ENCODE measurements at places on chromosomes 12 and 14.
A peak's percentile ranks its signal among the peaks of the same experiment; 100 is the strongest.

DNA sequence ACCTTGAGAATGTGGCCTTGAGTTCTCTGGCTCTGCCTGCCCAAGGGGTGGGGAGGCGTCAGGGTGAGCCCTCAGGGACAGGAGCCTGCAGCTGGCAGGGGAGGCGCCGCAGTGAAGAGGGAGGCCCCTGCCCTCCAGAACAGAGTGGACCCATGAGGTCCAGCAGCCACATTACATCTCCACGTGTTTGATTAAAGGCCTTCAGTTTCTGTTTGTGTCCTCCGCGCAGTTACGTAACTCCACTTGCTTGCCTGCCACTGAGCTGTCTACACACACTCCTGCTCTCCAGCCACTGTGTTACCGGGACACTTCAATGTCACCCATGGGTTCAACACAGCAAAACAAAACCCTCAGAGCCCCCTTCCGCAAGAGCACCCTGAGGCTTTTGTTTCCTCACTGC lies 70.4 kb downstream of the CHGA start:
- no peak for DNase-seq

DNA sequence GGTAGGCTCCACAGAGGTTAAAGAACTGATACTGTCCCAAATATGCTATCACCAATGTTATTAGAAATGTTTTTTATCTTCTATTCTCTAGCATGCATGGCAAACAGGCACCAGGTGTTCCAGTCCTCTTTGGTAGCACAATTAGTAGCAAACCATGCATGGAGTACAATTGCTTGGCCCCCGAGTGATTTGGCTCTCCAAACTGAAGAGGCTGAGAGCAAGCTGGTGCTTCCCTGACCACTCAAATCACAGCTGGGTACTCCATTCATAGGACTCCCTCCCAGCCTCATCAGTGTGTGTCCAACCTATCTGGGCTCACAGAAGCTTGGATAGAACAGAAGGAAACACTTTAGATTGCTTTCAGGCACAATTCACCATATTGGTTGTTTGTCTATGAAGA lies 93.4 kb downstream of the DIO2 start:
- no peak for DNase-seq

DNA sequence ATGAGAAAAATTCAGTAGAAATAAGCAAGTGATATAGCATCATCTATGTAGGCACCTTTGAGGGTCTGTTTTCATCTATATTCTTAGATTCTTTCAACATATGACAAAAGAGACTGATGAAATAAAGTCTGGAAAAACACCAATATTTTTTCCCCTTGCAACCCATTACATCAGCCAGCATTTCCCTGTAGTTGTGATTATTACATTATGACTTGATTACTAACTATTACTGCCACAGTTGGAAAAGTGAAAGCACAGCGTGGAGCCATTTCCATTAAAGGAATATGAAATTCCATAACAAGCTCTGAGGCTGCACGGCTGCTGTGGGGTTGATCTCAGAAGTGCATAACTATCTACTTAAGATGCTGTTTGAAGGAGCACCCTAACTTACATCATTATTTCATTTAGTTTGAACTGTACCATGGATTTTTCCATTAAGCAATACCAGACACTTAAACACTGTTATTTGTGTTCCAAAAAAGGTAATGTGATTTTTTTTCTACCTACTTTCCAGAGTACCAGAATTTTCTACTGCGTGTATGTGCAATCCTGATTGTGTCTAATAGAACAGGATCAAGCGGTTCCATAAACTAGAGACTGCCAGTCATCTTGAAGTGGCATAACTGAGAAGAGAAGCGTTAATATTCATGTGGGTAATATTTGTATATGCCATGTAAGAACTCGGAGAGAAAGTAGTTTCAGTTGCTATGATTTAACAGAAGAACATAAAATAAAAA lies 405.5 kb downstream of the MDGA2 start:
- DNase-seq = no peak

- DNase-seq = peak; percentile 64
Measured at GRCh38 chr12:108425238-108425795, 86.2 kb upstream of the CMKLR1 start.

DNA sequence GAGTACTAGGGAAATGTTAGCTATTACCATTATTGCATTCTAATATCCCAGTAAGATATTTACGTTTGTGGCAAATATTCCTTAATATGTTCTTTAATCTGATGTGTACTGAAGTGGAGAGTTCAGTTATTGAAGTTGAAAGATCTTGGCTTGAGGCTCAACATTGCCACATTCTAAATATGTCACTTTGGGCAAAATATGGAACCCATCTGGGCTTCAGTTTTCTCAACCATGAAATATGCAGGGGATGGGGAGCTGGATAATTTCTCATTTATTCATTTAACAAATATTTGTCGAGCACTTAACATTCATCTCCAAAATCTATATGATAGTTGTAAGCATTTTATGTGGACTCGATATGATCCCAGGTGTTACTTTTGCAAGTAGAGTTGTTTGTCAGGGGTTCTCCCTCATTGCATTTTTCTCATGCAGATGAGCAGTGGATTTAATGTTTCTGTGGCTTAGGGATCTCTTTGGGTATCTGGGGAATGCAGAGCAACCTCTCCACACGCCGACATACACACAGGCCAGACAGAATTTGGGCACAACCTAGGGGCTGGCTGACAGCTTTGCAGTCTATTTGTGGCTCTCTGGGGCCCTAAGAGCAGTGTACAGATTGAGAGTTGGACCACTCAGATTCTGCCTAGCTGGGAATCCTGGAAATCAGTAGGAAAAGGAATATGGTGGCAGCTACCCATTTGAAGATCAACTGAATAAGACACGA lies 26.6 kb upstream of the APPL2 start:
- no peak for DNase-seq

- no peak for DNase-seq
Measured at GRCh38 chr12:104729091-104729490, 229.0 kb downstream of the SLC41A2 start.

- DNase-seq = no peak
Measured at GRCh38 chr12:85836197-85837090, at the start of gene RASSF9. RASSF9 (minus strand) TSS chr12:85836409; CDS start chr12:85836201, 208 bp downstream.

DNA sequence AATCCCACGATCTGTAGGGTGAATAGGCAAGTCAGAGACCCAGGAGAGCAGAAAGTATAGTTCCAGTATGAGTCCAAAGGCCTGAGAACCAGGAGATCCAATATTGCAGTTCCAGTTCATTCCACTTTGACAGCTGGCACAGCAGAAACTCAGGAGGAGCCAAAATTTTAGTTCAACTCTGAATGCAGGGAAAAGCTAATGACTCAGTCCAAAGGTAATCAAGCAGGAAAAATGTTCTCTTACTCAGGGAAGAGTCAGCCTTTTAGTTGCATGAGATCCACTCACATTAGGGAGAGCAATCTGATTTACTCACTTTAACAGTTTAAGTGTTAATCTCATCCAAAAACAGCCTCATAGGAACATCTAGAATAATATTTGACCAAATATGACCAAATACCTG lies 130.2 kb upstream of the LRFN5 start:
- no peak for DNase-seq

DNA sequence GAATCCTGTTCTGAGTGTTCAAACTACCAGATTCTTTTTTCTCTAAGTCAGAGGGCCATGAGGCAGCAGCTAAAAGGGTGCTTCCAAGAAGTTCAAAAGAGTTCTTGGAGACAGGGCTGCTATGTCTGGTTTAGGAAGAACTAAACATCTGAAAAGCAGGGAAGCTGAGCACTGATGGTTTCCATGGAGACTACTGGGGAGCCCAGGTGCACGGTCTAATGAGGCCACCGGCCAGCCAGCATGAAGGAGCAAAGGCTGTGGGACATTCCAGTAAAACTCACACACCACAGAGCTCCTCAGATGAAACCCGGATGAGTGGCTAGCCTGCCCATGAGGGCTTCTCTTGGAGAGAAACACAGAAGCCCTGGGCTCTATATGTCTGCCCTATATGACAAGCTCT lies 97.3 kb downstream of the KCNK10 start:
- DNase-seq = no peak

DNA sequence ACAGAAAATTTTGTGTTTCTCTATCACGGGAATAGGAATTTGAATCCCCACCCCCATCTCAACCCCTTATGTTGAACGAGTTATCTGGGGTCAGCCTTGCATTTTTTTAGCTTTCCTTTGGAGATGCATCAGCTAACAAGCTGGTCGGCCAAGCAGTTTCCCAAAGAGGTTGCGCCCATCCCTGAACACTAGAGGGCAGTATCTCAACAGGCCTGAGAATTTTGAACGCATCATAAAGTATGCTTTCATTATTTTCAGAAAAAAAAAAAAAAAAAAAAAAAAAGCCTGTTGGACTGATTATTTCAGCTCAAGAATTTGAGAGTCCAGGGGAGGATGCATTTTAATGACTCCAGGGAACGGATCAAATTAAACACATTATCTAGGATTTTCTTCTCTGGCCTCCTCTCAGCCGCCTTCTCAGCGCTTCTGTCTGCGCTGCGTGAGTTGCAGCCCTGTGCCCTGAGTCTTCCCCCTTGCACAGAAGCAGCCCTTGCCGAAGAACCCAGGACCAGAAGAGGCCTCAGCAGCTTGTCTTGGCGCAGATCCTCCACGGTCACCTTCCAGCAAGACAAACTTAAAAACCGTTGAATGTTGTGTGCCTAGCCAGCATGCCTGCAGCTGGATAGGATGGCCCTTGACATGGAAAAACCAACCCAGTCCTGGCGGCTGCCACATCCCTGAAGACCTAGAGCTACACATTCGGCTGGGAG lies 76.6 kb upstream of the GZMB start:
- peak; percentile 67 for DNase-seq

- no peak for DNase-seq
Measured at GRCh38 chr12:97938031-97938430, 475.4 kb downstream of the RMST start.

GRCh38 chr12:59486827-59487226 lies 109.0 kb upstream of the SLC16A7 start:
- no peak for DNase-seq

DNA sequence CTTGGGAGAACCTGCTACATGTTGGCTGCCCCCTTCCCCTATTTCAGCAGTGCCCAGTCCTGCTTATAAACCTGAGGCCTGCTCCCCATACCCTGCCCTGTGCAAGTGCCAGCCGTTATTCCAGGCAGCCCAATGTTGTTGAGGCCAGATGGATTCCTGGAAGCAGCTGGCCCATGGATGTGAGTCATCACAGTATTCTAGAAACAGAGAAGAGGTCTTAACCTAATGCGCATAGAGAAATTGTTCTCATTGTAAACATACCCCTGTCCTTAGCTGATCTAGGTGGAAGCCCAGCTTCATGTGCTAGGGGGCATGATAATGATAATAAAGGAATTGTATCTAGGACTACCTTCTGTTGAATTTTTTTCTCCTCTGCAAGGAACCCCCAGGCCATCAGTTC lies 69.7 kb downstream of the TSPAN11 start:
- DNase-seq = no peak

DNA sequence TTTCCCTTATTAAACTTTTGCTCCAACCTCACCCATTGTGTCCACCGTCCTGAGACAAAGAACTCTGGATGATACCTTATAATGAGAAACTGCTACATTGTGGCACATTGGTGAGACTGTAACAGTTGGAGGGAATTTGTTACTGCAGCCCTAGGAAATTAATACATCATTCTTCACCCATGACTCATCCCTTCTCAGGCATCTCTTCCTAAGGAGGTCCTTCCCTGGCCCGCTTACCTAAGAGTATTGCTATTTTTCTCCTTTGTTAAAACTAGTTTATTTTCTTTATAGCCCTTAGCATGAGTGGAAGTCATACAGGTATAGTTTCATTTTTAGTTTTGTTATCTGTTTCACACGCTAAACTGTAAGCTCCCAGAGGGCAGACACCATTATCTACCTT lies 87.1 kb downstream of the TMEM260 start:
- DNase-seq = no peak

DNA sequence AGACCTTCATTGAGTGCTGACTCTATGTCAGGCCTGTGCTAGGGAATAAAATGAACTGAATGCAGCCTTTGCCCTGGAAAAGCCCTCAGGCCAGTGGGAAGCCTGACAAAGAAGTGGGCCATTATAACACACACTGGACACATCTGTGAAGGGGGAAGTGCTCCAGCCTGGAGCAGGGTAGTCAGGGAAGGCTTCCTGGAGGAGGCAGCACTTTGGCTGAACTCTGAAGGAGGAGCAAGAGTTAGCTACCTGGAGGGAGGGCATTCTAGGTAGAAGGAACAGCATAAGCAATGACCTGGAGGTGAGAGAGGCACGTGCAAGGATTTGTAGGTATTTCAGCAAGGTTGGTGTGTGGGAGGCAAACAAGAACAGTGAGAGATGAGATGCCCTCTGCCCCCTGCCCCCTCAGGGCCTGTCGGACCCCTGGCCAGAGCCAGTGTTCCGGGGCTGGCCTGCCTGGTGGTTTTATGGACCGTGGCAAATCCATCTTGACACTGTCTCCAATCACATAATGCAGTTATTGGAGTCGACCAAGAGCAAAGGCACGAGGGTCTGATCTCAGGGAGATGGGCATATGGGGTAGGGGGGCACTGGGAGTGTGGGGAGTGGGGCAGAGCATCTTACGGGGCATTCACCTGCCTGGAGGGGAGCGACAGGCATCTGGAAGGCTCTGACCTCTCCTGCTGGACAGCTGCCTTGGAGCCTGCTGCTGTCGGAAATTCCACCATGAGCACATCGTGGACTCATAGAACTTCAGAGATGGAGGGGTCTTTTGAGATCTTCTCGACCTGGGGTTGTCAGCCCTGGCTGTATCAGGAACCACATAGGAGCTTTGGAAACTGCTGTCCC lies 2.7 kb upstream of the FAM222A start:
- peak; percentile 57 for DNase-seq

DNA sequence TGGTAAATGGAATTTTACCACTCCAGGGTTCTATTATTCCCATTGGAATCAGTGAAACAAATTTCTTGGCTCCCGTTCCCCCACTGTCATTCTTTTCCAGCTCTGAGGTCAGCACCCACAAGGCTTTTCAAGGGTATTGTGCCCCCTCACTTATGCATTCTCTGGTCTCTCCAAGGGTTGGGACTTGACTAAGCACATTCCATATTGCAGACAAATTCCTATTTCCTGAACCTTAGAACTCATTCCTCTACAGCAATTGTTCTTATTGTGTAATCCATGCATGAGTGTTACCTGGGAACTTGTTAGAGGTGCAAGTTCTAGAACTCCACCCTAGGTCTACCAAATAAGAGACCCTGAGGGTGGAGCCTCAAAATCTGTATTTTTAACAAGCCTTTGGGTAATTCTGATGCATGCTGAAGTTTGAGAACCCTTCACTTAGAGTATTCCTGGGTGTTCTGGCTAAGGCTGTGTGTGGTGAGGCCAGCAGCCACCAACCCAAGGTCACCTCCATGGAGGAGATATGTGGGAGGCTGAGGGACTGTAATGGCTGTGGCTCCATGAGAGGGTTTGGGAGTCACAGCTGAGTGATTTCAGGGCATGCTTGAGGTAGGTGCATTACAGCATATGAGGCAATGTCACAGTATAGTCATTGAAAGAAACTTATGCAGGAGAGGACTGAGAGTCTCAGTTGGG lies 150.9 kb downstream of the TTC6 start:
- DNase-seq = no peak
